HFF-Myc (cell line): ENCODE measurements at places on chromosomes 13 and 19.

GRCh38 chr13:52366291-52366690, 39.7 kb downstream of the THSD1 start:
- no peak for DNase-seq

- DNase-seq, result no peak
These were observed 156.3 kb upstream of the FNDC3A start for GRCh38 chr13:48819376-48819775.

- DNase-seq, result no peak
These were observed 46.6 kb upstream of the NFIC start for GRCh38 chr19:3319643-3320353.

DNA sequence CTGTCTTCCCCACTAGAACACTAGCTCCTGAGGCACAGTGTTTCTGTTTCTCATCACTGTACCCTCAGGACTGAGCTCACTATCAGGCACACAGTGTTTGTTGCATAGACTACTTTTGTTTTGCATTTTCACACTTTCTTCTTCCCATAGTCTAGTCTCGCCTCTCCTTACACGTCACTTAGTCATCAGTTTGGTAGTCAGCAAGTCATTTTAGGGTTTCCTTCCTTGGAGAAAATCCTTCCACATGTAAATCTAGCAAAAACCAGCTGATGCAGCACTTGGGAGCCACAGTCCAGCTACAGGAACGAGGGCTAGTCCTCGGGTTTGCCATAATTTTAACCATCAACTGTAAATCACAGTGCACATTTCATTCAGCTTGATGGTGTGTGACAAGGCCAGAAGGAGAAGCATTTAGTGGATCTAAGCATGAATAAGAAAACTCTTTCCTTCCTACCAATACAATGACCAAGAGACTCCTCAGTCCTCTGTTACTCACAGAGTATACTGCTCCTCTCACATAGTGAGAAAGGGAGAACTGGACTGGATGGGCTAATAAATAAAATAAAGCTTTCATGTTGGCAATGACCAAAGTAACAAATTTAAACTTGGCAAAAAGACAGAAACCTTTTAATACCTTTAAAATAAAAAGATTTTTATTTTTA, 221.0 kb downstream of the KLF12 start:
- no peak for DNase-seq

DNA sequence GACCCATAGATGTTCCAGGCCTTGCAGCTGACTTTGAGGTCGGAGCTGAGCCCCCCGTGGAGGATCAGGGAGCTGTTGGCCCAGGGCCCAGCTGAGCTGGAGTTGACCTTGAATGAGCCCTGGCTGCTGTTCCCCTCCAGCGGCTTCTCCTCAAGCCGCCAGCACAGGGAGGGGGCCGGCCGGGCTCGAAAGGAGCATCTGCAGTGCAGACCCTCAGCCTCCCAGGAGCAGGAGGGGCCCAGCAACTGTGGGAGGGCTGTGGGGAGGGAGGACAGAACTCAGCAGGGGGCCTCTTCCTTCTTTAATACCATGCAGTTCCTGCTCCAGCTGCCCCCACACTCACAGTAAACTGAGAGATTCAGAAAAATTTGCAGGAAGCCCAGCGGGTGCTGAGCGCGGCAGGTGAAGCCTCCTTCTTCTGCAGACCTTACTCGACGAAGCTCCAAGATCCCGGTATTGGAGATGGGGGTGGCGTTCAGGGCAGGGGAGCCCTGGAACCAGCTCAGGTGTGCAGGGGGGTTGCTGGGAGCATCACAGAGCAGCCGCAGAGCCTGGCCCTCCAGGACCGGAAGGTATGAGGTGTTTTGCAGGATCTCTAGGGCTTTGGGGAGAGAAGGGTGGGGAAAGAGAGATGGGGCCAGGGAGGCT, 2.6 kb downstream of the SIGLEC5 start:
- no peak for DNase-seq

DNA sequence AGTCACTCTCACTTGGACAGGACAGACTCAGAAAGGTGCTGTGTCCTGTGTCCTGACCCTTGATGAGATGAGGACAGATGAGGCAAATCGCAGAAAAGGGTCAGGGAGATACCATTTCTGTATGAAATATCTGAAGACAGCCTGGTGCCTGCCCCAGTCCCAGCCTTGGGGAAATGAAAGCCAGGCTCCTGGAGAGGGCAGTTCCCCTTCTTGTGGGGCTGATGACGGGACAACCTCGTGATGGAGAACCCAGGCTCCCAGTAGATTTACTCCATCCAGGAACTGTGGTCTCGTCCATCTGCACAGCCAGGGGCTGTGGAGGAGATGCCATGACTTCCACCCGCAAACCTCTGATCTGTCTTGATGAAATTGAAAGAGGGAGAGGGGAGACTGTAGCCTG, 13.8 kb downstream of the LILRB1 start:
- no peak for DNase-seq

DNA sequence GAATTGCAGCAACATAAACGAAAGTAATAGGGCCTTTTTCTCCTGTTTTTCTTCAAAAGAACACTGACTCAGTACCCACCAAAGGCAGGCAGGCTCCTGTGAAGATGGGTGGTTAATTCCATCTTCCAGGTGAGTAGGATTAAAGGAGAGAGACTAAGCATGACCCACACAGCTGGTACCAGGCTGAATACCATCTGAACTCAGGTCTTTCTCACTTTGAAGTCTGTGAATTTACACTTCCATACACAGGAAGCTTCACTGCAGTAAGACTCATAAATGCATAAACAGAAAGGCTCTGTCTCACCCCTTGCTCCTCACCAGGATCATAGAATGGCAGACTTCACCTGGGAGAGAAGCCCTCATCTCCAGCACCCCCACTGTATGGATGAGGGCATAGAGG, 194.6 kb downstream of the KLF12 start:
- no peak for DNase-seq

- no peak for DNase-seq
These were observed 31.0 kb downstream of the RUBCNL start for GRCh38 chr13:46355901-46356590.

- DNase-seq, result no peak
These were observed 1.4 kb downstream of the TMEM272 start for GRCh38 chr13:51843529-51843928.

DNA sequence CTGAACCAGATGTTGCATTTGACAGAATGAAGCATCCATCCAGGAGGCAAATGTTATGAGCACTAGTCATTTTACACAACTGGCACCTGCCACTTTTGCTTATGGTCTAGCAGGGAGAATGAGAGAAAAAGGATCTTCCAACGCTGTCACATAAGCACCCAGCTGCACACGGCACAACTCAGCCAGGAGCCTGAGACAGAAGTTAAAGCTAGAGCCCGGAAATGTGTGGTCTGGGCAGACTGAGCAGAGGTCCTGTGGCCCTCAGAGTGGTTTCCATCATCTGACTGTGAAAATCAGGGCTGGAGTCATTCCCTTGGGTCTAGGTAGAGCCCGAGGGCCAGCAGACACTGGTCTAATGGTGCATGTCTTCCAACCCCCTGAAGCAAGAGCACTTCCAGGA, 78.4 kb upstream of the XPO4 start:
- DNase-seq, result no peak
